ENCODE measurements at places on chromosomes 4 and X.
A peak's percentile ranks its signal among the peaks of the same experiment; 100 is the strongest.

- no peak for DNase-seq
Measured at GRCh38 chrX:131609480-131609879, 65.6 kb downstream of the OR13H1 start.

DNA sequence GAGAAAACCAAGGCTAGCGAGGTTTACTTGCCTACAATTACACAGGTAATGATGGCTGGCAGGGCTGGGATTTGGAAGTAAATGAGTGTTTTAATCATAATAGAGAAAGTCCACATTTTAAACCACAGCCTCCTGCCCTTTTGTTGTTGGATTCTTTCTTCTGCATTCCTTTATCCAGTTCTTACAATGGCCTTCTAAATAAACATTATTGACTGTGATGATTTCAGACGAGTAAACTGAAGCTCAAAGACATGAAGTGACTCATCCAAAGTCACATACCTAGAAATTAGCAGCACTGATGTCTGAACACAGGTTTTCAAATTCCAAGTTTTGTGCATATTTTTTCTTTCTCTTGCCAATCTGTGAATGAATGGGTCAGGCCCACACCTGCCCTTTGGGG, 51.2 kb upstream of the C1QTNF7 start:
- peak; percentile 60 for DNase-seq

- DNase-seq = no peak
Measured at GRCh38 chrX:130933358-130933757, 30.3 kb upstream of the ENOX2 start.

GRCh38 chrX:10441464-10441863, 178.9 kb downstream of the MID1 start:
- DNase-seq = no peak

DNA sequence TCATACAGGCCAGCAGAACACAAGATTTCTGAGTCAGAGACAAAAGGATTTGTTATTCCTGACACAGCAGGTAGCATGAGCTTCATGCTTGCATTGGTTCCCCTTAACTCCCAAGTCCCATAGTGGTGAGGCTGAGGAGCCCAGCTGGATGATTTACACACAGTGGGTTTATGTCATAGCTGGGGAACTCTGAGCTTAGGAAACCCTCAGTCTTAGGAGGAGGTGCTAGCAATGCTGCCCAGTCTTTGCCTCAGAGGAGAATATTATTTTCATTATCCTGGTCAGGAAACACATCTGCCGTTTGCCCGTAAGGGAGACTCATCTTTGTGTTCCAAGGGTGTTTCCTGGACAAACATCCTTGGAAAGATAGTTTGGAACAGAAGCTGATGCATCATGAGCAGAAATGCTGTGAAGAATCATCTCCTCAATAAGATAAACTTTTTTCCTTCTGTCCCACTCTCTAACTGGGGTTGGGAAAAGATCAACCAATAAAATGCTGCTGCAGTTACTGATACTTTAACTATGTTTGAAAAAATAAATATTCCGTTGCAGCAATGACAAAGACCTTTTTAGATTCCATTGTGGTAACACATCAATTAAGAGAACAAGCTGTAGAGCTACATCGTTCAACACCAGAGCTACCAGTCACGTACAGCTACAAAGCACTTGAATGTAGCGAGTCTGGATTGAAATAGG, 146.8 kb downstream of the DCLK2 start:
- no peak for DNase-seq

GRCh38 chrX:1244164-1245076, 24.2 kb upstream of the CSF2RA start:
- DNase-seq = peak; percentile 49

- no peak for DNase-seq
Measured at GRCh38 chr4:104615496-104615895, 120.8 kb upstream of the CXXC4 start.

GRCh38 chrX:23514082-23514481, 153.2 kb upstream of the PRDX4 start:
- no peak for DNase-seq

DNA sequence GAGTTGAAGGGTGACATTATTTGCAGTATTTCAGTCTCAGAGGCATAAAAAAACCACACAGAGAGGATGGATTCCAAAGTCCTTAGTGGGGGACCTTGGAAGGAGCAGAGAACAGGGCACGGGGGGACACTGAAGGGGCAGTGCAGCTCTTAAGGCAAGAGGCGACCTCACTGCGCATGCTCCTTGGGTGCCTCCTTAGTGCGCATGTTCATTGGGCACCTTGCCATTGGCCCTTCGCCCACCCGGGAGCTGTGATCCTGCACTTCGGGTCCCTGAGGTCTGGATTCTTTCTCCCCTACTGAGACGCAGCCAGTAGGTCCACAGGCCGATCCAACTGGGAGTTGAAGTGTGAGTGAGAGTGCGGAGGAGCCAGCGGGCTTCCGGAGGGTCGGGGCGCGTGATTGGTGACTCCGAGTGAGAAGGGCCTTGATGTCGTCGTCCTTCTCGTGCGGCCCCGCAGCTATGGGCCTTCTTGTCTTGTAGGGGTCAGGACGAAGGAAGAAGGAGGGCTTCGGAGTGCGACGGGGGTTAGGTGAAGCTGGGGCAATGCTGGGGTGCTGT, at the start of gene XAGE5:
XAGE5 (plus strand) TSS at position 223 of the 561 bp plus-strand sequence. CDS start 1,280 bp downstream, outside the sequence.
- no peak for DNase-seq

GRCh38 chr4:46793036-46793435, 116.0 kb downstream of the COX7B2 start:
- no peak for DNase-seq

DNA sequence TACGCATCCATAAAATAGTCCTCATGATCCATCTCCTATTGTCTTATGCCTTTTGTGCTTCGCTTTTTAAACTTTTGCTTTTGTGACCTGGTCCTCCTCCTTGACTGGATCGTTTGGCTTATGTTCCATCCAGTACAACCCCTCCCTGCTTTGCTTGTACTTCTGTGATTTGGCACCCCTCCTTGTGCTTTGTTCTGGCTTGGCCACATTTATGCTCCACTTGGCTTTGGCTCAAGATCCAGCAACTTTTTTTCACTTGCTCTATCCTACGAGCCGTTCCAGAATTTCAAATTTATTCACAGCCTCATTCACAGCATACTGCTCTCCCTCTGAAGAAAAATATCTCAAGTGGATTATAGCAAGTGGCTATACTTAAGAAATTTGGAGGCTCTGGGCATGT, 28.0 kb upstream of the GLRA2 start:
- DNase-seq = no peak

DNA sequence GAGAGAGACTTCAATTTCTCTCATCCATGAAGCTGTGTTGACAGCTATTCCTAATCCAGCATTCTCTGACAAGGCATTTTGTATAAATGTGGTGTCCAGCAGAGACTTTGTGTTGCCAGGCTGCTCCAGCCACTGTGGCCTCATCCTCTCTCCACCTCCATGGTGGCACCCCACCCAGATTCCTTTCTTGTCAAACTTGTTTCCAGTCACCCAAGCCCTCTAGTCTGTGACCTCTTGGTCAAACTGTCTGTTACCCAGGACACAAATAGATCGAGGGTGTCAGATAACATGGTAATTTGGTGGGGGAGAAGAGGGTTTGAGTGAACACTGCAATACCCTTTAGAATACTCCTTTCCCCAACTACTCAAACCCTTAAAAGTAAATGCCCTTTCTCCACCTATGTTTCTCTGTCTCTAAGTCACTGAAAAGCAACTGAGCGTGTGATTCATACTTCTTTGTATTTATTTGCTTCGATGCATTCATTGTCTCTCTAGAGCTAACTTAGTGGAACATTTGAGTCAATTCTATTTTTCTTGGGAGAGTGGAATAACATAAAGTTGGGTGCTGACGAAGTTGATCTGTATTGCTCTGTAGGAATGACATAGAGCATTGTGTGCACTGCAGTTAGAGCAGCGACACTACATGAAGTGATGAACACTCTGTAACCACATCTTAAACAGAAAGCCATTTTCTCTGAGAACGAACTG, 13.7 kb downstream of the PITX2 start:
- no peak for DNase-seq

GRCh38 chrX:55163171-55163570, 57.0 kb upstream of the PAGE5 start:
- no peak for DNase-seq

DNA sequence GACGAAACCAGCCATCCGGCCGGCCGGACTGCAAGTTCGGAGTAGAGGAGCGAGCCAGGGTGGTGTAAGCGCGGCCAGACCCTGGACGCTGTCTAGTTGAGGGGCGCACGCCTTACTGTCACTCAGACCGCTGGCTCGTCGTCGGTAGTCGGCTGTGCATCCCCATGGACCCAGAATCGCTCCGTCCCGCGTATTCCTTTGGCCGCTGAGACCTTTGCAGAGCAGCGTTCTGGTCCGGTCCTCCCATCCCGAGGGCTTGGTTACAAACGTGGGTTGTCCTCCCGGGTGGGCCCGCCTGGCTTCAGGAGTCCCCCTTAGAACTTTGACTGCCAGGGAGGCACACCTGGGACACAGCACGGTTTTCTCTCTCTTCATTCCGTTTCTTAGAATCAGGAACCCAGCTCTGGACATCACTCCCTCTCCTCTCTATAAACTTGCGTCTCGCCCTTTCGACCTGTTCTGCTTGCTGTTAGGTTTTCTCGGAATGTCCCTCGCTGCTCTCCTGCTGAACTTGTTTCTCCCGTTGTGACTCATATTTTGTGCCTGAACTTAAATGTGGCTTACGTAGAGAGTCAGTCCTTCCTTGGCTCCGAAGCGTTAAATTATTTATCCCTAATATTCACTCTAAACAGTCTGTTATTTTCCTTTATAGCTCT, 672 bp downstream of the PGM2 start:
- no peak for DNase-seq

DNA sequence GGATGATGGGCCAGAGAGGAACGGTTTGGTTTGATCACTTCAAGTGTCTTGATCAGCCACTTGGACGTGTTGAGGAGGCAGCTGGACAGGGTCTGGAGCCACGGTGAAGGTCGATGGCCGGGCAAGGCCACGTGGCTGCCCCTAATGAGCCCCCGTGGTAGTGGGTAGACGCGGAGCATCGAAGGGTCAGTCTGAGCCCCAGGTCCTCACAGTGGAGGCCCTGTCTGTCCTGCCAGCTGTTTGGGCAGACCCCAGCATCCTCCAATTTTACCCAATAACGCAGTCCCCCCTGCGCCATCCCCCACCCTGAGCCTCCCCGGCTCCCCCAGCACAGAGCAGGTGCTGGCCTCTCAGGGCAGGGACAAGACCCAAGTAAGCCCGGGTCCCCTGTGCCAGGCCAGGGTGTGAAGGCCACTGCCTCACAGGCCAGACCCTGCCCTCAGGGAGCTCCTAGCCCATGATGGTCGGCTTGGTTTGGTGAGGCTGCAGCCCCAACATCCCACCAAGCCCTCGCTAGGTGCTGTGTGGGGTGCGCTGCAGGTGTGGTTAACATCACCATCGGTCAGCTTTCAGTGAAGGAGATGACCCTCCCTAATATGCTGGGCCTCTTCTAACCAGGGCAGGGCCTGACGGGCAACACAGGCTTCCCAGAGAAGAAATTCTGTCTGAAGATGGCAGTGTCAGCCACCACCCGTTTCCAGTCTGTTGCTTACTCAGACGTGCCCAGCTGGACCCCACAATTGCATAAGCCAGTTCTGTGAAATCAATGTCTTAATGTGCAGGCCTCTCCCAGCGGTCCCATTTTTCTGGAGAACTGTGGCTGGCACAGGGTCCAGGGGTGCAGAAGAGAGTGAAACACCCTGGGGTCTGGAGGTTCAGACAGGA, 40.5 kb upstream of the NKX1-1 start:
- no peak for DNase-seq

DNA sequence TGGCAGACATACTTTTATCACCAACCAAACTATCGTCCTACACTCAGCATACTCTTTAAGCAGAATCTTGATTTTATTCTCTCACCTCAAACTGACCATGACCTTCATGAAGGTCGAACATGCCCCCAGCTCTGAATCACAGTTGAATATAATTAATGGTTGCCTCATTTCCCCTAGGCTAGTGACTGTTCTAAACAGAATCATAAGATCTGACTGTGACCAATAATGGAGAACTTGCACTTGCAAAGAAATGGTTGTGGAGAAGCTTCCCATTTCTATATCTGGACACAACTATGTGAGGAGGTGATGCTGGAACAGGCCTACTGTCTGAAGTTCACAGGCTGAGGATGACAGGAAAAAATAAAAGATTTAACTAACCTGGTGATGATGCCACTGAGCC, 85.1 kb downstream of the PDGFC start:
- no peak for DNase-seq

- no peak for DNase-seq
Measured at GRCh38 chr4:16694173-16694883, 204.1 kb downstream of the LDB2 start.

DNA sequence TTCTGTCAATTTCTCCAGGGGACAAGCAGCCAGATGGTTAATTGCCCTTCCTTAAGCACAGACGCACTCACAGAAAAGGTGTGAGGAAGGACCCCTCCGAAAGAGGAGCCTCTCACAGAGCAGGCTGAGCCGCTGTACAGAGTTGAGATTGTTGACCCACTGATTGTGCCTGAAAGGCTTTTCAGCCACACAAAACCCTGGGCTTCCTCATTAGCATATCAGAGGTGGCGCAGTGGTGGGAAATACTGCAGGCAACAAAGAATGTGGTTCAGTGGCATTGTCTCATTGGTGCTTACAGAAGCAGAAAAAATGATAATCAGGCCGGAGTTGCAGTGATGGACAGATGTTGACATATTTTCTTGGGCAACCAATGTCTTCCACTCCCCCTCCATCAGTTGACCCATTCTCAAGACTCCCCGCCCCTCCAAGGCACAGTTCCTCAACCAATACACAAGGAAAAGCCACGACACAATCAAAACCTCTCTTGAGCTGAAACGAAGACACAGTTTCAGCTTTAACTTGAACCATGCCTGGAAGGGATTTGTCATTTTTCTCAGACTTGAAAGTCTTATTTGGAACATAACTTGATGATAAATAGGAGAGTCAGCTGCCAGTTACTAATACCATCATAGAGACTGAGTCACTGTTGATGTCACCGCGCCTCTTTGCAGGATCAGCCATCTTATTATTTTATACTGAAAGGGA, 53.1 kb downstream of the ATXN3L start:
- peak; percentile 86 for DNase-seq

Data from HAP-1 (cell line).